ENCODE measurements at places on chromosomes 6 and 20.

DNA sequence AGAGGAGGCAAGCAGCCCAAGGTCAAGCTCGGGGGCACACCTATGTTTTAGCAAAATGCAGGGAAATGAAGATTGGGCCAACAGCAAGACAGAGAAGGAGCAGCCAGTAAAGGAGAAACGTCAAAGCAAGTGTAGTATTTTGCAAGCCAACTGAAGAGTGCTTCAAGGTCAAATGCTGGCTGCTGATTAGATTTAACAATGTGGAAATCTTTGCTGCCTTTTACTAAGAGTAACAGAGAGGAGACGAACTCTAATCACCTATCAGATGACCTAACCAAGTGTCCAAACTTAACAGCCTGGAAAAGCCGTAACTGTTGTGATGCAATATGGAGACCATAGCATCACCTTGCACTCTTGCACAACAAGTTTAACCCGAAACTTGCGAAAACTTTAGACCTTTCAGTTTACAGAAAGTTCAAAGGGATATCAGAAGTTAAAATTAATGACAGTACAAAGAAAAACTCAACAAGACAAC is 30.4 kb downstream of the AKIRIN2 start:
- DNase-seq, result no peak

- no peak for DNase-seq
These were observed 86.3 kb downstream of the SLC22A23 start for GRCh38 chr6:3370361-3371221.

DNA sequence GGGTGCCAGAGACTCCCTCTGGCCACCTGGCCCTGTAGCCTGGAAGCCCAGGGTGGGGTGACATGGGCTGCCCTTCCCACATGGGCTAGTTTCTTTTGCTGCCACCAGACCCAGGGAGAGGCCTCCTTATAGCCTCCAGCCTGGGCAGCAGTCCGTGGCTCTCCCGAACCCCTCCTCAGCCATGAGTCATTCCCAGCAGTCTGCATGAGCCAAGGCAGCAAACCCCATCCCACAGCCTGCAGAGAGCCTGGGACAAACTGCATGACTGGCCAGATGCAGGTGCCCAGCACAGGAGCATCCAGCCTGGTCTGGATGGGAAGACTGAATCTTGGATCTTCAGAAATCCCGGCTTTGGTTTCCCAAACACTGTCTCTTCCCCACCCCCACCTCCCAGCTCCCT is 75.7 kb downstream of the MRPL14 start:
- peak; percentile 91 for DNase-seq

DNA sequence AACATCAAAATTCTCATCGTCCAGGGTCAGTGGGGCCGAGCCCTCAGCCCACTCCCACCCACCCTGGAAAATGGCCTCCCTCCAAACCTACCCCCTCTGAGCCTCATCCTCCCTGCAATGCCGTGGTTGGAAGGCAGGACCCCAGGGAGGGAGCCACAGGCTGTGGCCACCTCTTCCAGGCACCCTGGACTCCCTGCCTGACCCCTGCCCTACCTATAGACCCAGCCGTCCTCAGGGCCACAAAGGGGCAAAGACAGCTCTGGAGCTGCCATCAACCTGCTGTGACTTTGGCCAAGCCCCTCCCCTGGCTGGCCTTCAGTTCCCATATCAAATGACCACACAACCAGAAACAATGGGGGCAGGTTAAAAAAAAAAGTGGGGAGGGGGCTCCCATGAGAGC is 2.3 kb upstream of the UCKL1 start:
- DNase-seq, result no peak

DNA sequence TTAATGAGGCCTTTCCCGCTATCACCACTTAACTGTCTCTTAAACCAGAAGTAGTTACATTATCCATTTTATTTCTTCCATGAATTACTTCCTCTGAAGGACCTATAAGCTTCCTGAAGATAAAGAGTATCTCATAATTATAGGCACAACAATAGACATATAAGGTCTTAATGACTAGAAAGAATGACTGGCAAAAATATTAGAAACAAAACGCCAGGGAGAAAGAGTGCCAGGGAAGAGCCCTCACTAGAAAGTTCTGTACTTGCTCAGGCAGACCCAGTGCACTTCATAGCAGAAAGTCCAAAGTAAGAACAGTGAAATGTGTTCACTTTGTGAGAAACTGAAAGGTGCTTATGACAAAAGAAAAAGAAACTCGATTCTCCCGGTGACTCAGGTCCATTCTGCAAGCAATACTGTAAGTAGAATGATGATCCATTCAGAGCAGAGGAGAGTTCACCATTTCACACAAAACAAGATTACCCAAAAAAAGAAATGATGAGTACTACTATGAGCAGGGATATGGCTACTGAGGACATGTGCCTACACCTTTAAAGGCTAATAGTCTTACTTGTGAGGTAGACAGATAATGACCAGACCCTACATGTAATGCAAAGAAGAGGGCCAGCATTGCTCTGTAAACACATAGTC is 5.5 kb downstream of the ZNF334 start:
- DNase-seq, result no peak
